ENCODE measurements at places on chromosomes 1 and 21. TPM values are rescaled to one million over a fixed set of nuclear protein-coding genes. Genes with fewer than 3 reads are reported as not detected.

DNA sequence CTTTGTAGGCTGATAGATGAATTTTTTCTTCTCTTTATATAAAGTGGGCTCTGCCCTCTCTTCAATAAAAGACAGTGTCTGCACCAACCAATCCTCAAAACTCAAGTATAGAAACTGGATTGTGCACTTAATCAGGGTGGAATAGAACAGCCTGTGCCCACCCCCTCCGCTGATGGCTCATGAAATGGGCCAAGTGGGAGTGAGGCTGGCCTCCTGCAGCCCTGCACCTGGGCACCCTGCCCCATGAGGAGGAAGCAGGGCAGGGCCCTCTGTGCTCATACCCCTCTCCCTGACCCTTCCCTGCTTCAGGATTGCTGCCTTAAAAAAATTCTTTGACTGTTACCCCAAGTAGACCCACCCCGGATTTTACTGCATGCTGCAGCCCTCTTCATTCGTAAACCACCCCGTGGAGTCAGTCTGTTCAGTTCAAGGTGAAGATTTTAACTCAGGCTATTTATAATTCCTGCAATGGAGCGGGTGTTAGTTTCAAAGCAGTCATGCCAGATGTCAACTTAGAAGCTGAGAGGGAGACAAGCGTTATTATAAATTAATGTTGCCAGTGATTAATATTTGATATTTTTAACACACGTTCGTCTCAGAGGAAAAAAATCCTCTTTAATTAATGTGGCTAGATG, 15.8 kb downstream of the PROK1 start:
- DNase-seq, result no peak

Gene OVAAL
- total RNA-seq, result 2.0 TPM

Gene RPTN
- total RNA-seq, result not detected

Gene DRAM2
- total RNA-seq, result 56.4 TPM

- no peak for DNase-seq
Measured at GRCh38 chr21:37536616-37537278, 170.2 kb downstream of the DYRK1A start.

Gene TP53BP2
- 26.8 TPM for total RNA-seq

DNA sequence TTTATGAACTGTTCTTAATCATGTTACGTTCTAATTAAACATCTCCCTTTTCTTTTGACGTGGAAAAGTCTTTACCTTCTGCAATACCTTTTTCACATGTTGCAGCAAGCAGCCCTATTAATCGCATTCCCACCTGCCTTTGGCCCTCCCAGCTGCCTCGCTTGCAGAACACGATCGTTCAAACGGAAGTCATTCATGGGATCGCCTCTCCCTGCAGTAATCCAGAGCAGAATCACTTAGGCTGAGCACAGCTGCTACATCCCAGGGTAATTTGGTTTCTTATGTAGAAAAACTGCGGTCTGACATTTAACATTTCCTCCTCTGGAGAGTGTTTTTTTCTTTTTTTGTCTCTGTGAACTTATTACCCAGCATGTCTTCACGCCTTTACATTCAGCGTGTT, 206.3 kb downstream of the KIF26B start:
- no peak for DNase-seq

Gene TPM3
- total RNA-seq, result 975 TPM

DNA sequence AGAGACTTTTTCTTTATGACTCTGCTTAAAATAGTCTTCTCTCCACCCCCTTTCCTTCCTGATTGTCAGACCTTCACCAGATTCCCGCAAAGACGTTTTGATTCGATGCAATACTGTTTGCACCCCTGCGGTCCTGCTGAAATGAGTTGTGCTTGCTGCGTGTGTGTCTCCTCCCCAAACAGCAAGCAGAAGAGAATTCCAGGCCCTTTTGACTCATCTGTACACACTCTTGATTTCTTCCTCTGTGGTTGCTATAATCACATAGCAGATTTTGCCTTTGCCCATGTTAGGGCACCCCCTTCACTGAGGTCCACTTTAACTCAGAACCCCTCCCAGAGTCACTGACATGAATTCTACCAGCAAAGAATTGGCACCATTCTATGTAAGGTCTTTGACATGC, 136.5 kb downstream of the ZZZ3 start:
- DNase-seq, result no peak

GRCh38 chr1:181140891-181141290, 52.4 kb downstream of the IER5 start:
- no peak for DNase-seq

Gene ACOT11
- total RNA-seq, result 27.0 TPM

Gene HSD3B2
- not detected for total RNA-seq

DNA sequence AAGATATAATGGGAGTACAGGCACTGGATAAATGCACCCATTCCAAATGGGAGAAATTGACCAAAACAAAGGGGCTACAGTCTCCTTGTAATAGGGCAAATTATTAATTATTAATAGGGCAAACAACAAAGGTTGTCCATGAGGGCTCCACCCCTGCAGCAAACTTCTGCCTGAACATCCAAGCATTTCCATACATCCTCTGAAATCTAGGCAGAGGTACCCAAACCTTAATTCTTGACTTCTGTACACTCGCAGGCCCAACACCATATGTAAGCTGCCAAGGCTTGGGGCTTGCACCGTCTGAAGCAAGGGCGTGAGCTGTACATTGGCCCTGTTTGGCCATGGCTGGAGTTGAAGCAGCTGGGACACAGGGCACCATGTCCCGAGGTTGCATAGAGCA, 33.7 kb downstream of the TNFSF4 start:
- no peak for DNase-seq

Gene NCF2
- 3.2 TPM for total RNA-seq

GRCh38 chr21:34715518-34715917, 46.7 kb downstream of the CLIC6 start:
- no peak for DNase-seq

GRCh38 chr1:4549930-4550329, 104.5 kb upstream of the AJAP1 start:
- no peak for DNase-seq

DNA sequence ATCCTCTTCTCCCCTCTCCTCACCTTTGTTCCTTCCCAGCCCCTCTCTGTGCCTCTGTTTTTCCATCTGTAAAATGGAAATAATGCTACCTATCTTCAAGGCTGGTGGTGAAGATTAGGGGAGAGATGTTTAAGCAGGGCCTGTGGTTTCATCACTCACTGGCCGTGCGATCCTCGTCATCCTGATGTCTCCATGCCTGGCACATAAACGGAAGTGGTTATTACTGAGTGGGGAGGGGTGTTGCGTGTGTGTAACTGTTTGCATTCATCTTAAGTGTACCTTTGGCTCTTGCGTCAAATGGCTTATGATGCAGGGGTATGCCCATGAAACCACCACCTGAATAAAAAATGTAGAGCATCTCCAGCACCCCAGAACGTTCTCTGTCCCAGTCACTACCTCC, 17.2 kb upstream of the C1QA start:
- no peak for DNase-seq

GRCh38 chr1:19877181-19877750, 4.9 kb upstream of the OTUD3 start:
- no peak for DNase-seq

DNA sequence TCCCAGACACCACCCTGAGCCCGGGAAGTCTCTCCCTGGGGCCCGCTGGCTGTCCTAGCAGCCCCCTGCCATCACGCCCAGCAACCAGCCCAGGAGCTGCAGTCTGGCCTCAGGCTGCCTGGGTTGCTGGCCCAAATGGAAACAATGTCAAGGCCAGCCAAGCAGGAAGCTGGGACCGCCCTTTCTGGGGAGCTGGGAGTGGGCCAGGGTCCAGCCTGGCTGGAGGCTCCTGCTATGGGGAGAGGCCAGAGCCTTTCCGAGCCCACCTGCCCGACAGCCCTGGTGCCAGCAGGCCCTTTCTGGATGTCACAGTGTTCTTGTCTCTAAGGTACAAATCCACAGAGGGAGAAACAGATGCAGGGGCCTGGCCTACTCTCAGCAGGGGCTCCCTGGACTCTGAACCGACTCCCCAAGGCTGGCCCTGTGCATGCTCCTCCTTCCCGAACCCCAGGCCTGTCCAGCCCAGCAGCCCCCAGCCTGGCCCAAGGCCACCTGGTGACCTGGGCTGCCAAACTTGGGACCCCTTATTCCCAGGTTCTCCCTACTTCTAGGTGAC, 1.2 kb upstream of the MMEL1 start:
- DNase-seq, result no peak

- DNase-seq, result no peak
Measured at GRCh38 chr1:215842905-215843304, 275.8 kb downstream of the KCTD3 start.

Gene FTCD
- not detected for total RNA-seq

- DNase-seq, result no peak
Measured at GRCh38 chr1:55571767-55572166, 356.6 kb upstream of the USP24 start.

- DNase-seq, result no peak
Measured at GRCh38 chr1:47622776-47623556, 185.1 kb downstream of the FOXD2 start.

GRCh38 chr1:177849130-177849529, 120.7 kb downstream of the SEC16B start:
- no peak for DNase-seq

- DNase-seq, result peak; percentile 60
Measured at GRCh38 chr1:212982430-212983152, 32.2 kb downstream of the VASH2 start.

- no peak for DNase-seq
Measured at GRCh38 chr1:168918860-168919741, 187.4 kb upstream of the ATP1B1 start.

- no peak for DNase-seq
Measured at GRCh38 chr21:23394458-23394857, 2212.8 kb downstream of the MRPL39 start.

Gene CLCA1
- not detected for total RNA-seq

- DNase-seq, result no peak
Measured at GRCh38 chr21:39461419-39461818, 9.6 kb downstream of the SH3BGR start.

Gene CDK18
- total RNA-seq, result 116 TPM

DNA sequence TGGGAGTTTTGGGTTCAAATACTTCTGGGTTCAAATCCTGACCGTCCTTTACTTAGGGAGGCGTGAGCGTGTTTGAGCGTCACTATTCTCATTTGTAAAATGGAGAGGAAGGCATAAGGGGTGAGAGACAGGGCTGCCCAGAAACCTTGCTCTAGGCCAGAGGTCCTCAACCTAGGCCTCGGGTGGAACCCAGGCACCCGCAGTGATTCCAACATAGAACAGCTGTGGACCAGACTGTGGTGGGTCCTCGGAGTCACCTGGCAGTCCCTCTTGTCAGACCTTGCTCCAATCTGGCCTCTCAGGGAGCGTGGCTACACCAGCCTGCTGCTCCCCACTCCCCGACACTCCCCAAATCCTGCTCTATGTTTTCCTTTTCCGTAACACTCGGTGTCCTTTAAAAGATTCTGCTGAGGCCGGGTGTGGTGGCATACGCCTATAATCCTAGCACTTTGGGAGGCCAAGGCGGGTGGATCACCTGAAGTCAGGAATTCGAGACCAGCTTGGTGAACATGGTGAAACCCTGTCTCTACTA, 116.4 kb downstream of the PGBD5 start:
- no peak for DNase-seq

Data from right atrium auricular region (tissue), 2 donors.